CD14-positive monocyte (primary cell): ENCODE measurements at places on chromosomes 4 and X. TPM values are rescaled to one million over a fixed set of nuclear protein-coding genes. Genes with fewer than 3 reads are reported as not detected.

KLHL13 gene
- polyA plus RNA-seq, result 0.03 and 0.05 TPM in 2 replicates

AMBN gene
- not detected for polyA plus RNA-seq

CXCL11 gene
- polyA plus RNA-seq, result 0.36 TPM

TECRL gene
- not detected for polyA plus RNA-seq

MOSPD2 gene
- 16.7 and 44.6 TPM in 2 replicates for polyA plus RNA-seq

APBB2 gene
- polyA plus RNA-seq, result 0.15 TPM

CT47B1 gene
- not detected for polyA plus RNA-seq

- no peaks in the 10 kb centered on the region for H3K27me3 ChIP-seq
- H3K4me1 ChIP-seq, result no peaks in the 10 kb centered on the region
- no peak overlapping the region for H3K27ac ChIP-seq
- no peak overlapping the region for H3K4me3 ChIP-seq
- no peaks in the 10 kb centered on the region for H3K36me3 ChIP-seq
- no peak for DNase-seq
Observed at GRCh38 chr4:98248934-98249333, 12.2 kb upstream of the RAP1GDS1 start.

- DNase-seq, result no peak
- no peak overlapping the region for H3K4me3 ChIP-seq
- no peak overlapping the region for H3K27ac ChIP-seq
- H3K36me3 ChIP-seq, result no peaks in the 10 kb centered on the region
Observed at GRCh38 chrX:32530802-32531403, 680.4 kb downstream of the DMD start.

DNA sequence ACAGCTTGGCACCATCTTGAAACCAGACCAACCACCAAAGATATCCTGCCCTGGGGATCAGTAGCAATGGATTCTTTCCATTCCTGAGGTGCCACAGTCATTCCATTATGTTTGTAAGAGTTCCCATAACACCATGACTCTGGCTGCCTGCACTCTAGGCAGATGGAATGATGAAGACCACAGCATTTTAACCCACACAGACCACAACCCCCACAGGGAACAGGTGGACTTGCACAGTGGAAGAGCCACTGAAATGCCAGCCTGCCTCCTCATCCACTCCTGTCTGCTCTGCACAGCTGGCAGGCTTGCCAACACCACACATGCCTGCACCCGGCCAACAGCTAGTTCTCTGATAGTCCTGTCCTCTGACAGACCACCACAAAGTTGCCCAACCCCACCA is 2362.2 kb upstream of the AGA start:
- H3K4me3 ChIP-seq, result no peak overlapping the region
- H3K36me3 ChIP-seq, result no peaks in the 10 kb centered on the region
- H3K27ac ChIP-seq, result no peak overlapping the region
- DNase-seq, result no peak

DNA sequence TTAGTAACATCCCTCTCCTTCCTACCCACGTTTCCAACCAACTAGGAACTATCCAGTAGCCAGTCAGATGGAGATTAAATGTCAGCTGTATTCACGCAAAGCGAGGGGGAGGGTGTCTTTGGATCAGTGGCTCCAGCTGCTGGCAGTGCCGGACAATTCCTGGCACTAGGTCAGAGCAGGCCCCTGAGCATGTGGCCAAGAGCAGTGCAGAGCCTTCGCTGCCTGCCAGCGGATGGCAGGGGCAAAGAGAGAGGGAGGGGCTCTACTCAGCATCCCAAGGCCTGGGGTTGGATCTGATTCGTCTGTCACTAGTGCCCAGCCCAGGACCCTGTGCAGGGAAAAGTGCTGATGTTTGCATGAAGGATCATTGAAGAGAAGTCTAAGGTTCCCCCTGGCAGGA is 28.7 kb upstream of the JAKMIP1 start:
- H3K27ac ChIP-seq, result no peak overlapping the region
- H3K36me3 ChIP-seq, result no peaks in the 10 kb centered on the region
- DNase-seq, result no peak
- no peak overlapping the region for H3K4me3 ChIP-seq

GRCh38 chr4:36432586-36432985 is 151.2 kb downstream of the DTHD1 start:
- H3K27ac ChIP-seq, result no peak overlapping the region
- H3K4me1 ChIP-seq, result no peaks in the 10 kb centered on the region
- H3K27me3 ChIP-seq, result no peaks in the 10 kb centered on the region
- no peak overlapping the region for H3K4me3 ChIP-seq

GRCh38 chrX:154799556-154800348 is 5.5 kb downstream of the MPP1 start:
- peaks cover 87% of the 10 kb centered on the region for H3K4me1 ChIP-seq
- peak overlapping the region; percentile 100 for H3K27ac ChIP-seq
- H3K27me3 ChIP-seq, result no peaks in the 10 kb centered on the region
